ENCODE measurements at places on chromosomes 5 and 9.

GRCh38 chr9:121721058-121721350, 69.6 kb downstream of the DAB2IP start:
- no peak for DNase-seq

DNA sequence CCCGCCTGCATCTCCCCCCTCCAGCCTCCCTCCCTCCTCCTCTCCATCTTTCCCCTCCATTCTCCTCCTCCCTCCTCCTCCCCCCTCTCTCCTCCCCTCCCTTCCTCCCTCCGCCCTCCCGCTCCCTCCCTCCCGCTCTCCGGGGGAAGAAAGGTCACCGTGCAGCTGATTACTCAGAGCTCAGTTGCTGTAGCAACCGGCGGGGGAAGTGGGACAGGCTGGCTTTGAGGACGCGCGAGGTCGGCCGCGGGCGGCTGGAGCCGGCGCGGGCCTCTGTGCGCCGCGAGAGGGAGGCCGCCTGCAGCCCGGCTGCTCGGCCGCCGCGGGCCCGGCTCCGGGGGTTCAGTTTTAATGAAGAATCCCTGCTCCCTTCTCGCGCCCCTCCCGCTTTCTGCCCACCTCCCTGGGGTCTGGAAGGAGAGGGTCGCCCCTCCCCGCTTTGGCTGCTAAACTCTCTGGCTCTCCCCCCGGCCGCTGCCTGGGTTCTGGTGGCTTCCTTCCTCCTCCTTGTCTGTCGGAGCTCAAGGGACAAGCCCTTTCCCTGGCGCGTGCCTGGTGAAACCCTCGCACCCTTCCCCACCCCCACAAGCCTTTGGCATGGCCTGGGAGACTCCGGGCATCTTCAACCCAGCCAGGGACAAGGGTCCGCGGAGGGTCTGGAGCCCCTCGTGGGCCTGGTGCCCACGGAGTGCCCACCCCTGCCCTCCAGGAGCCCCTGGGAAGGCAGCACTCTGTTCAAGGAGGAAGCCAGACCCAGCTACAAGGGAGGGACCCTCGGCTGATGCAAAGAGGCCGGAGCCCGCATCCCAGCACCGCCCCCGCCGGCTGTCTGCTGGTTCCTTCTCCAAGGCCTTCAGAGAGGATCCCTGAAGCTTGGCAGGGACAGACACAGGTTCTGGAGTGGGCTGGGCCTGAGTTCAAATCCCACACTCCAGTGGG, 160.3 kb downstream of the C9orf50 start:
- peak; percentile 59 for DNase-seq

DNA sequence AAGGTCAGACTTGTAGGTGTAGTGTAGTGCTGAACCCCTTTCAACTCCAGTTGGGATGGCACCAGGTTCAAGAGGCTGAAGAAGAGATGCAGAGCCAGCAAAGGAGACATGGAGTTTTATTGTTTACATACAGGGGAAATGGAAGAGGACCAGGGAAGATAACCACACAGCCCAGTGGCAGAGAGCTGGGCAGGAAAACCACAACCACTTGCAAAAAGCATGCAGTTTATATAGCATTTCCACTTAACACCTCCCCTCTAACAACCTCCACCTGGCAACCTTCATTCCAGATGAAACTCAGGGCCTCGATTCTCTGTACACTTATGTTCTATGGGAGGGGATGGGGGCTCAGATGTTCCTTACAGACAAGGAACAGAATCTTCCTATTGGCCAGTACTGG, 56.9 kb downstream of the SNX24 start:
- no peak for DNase-seq

DNA sequence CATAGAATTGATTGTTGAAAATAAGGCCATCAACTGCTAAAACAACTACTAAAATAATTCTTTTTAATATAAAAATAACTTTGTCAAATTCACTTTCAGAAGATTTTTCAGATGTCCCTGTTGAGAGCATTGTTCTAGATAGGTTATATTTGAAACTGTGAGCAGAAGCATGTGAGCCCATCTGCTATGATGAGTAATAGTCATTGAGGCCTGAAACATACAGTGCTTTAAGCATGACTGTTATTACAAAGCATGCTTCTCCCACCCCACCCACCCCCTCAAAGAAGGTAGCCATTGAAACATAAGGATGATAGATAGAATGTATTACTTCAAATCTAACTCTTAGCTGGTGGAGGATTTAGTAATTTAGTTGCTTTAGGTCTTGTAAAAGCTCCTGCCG, 86.0 kb downstream of the UHRF2 start:
- no peak for DNase-seq

- DNase-seq = no peak
Observed at GRCh38 chr9:130185490-130186031, 13.4 kb downstream of the NCS1 start.

- DNase-seq = no peak
Observed at GRCh38 chr5:61332851-61333320, 828 bp downstream of the ZSWIM6 start.

DNA sequence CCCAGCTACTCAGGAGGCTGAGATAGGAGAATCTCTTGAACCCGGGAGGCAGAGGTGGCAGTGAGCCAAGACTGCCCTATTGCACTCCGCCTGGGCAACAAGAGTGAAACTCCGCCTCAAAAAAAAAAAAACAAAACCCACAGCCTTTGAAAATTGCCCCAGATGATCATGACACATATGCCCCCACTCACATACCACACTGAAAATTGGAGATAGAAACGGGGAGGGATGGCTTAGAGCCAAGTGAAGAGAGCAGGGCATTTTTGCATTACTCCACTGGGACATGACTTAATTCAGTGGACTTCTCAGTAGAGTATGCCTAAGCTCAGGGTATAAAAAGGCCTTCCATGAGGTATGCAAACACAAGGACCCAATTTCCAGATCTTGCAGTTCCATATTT, 309.3 kb downstream of the BNC2 start:
- no peak for DNase-seq

DNA sequence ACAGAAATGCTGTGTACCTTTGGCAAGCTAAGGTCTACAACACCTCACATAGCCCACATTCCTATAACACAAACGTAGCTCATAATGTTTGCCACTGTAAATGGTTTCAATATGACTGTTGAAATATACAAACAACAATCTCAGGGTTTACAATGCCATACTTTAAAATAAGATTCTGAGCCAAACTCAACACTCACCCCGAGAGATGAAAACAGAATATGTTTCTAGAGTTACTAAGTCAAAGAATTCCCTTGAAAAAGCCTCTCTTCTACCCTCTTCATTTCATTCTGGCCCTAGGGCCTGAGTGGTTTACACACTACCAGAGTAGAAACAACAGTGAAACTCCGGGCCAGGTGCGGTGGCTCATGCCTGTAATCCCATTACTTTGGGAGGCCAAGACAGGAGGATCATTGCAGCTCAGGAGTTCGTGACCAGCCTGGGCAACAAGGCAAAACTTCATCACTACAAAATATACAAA, 72.6 kb downstream of the MYO10 start:
- no peak for DNase-seq

GRCh38 chr9:20941174-20941690, 90.2 kb downstream of the HACD4 start:
- peak; percentile 3 for DNase-seq

- DNase-seq = no peak
Observed at GRCh38 chr9:93287189-93287552, 103.2 kb downstream of the WNK2 start.

- no peak for DNase-seq
Observed at GRCh38 chr9:77987880-77988525, 43.6 kb downstream of the GNAQ start.

DNA sequence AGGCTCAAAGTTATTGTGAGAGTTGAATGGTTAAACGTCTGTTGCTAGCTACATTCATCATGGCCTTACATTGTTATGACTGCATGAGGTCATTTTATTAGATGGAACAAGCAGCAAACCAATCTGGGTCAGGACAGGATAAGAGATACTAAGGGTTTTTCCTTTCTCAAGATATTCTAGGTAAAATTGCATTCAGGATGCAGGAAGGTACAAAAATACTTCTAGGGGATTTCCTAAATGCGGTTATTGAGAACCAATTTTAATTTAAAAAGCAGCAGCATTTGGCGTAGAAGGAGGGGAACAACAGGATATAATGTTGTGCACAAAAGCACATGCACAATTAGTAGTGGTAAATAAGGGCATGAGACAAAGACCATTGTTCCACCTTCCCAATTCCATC, 39.2 kb upstream of the LURAP1L start:
- DNase-seq = no peak

DNA sequence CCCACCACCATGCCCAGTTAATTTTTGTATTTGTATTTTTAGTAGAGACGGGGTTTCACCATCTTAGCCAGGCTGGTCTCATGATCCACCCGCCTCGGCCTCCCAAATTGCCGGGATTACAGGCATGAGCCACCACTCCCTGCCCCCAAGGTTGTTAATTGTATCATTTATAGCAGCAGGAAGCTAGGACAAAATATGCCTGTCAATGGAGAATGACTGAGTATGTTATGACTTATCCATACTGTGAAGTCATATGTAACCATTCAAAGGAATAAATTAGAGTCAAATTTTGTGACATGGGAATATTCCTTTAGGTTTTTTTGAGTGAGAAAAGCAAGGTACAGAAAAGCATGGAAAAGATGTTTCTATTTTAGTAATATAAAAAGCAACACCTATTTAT, 3.9 kb upstream of the DAB2 start:
- DNase-seq = no peak

DNA sequence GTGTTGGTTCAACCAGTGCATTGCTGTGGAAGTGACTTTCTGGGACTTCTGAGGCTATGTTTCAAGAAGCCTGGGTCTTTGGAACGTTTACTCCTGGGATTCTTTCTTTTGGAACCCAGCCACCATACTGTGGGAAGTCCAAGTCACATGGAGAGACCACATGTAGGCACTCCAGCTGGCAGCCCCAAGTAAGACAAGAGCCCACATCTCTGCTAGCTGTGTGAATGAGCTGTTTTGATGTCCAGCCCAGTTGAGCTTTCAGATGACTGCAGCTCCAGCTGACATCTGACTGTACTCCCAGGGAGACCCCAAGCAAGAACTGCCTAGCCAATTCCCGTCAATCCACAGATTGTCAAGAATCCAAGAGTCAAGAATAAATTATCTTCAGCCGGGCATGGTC, 60.1 kb upstream of the SPATA31D4 start:
- DNase-seq = no peak

- no peak for DNase-seq
Observed at GRCh38 chr9:125785248-125785751, 38.1 kb downstream of the PBX3 start.

Data from activated naive CD8-positive, alpha-beta T cell treated with anti-CD3 and anti-CD28 coated beads, Interleukin-2, amount 50 U/mL, for 16 hours (primary cell).